ENCODE measurements at places on chromosomes 1 and 21. TPM values are rescaled to one million over a fixed set of nuclear protein-coding genes. Genes with fewer than 3 reads are reported as not detected.

The ZSWIM5 gene
- not detected for polyA plus RNA-seq

The CELA3B gene
- polyA plus RNA-seq = not detected

The PLEKHO1 gene
- polyA plus RNA-seq = 97.5 TPM

DNA sequence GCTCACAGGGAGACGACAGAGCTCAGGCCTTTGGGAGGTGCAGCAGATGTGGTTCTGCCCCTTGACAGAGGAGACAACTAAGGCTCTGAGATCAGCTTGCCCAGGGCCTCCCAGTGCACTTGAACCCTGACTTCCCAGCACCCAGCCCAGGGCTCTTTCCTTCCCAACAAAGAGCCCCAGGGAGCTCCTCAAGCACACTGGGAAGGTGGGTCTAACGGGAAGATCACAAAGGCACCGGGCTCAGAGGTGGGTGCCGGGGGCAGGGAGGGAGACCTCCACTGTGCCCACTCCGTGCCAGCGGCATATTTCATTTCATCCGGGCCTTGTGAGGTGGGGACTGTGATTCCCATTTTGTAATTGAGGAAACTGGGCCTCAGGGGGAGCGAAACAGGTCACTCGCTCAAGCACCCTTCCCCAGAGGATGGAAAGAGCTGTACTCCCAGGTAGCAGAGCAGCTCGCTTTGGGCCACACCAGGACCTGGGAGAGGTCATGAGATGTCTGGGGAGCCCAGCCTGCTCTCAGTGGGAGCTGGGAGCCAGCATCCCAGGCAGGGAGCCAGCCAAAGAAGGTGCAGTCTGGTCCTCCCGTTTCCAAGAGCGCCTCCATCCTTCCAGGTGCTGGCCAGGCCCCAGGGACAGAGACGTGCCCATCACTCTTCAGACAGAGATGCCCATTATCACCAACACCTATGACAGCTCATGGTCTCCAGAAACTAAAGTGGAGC, 82.3 kb downstream of the SYT2 start:
- no peaks in the 10 kb centered on the region for H3K36me3 ChIP-seq
- peaks cover 61% of the 10 kb centered on the region for H3K4me1 ChIP-seq
- no peak overlapping the region for H3K4me3 ChIP-seq
- peaks cover 23% of the 10 kb centered on the region for H3K27me3 ChIP-seq
- DNase-seq = no peak
- peak overlapping the region; percentile 44 for H3K27ac ChIP-seq

- no peaks in the 10 kb centered on the region for H3K36me3 ChIP-seq
- DNase-seq = peak; percentile 38
- H3K4me1 ChIP-seq = peaks cover 16% of the 10 kb centered on the region
- H3K27ac ChIP-seq = peak within 1 kb of the TSS; percentile 88
- H3K27me3 ChIP-seq = peaks cover 29% of the 10 kb centered on the region
- peak within 1 kb of the TSS; percentile 91 for H3K4me3 ChIP-seq
These were observed at the start of gene NTNG1 for GRCh38 chr1:107140703-107141490. Gene NTNG1, plus strand, starts transcription at chr1:107141039.

DNA sequence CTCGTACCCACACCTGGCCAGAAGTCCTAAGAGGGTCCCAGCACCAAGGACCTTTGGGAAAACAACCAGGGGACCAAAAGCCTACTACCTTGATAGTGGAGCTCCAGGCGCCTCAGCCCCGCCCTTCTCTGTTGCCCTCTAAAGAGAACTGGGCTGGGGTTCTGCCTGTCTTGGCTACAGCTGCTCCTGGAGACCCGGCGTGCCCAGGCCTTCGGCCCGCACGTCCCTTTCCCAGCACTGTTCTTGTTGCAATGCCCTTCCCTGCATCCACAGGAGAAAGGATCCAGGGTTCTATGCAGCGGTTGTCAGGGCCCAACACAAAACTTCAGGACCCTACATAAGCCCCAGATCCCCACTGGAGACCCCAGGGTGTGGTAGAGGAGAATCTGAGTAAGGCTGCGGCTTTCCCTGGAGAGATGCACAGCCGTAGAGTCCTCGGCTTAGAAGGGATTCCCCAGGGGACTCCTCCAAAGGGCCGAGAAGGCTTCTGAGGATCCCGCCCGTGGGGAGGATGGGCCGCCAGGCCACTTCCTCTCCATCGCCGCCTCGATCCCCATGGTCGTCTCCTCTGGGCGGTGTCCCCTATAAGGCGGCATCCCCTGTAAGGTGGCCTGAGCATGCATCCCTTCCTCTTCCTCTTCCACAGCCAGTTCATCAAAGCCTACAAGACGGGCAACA, 12.0 kb downstream of the SLC66A1 start:
- H3K4me3 ChIP-seq = no peak overlapping the region
- peaks cover 8% of the 10 kb centered on the region for H3K4me1 ChIP-seq
- H3K27me3 ChIP-seq = no peaks in the 10 kb centered on the region
- no peaks in the 10 kb centered on the region for H3K36me3 ChIP-seq

- H3K27me3 ChIP-seq = peaks cover 11% of the 10 kb centered on the region
- peak; percentile 66 for DNase-seq
- peak within 1 kb of the TSS; percentile 96 for H3K27ac ChIP-seq
- peak within 1 kb of the TSS; percentile 80 for H3K4me3 ChIP-seq
These were observed at the start of gene GPA33 for GRCh38 chr1:167090314-167090942. Gene GPA33, minus strand, starts transcription at chr1:167090377. Its CDS starts 90 bp downstream, at chr1:167090287.

DNA sequence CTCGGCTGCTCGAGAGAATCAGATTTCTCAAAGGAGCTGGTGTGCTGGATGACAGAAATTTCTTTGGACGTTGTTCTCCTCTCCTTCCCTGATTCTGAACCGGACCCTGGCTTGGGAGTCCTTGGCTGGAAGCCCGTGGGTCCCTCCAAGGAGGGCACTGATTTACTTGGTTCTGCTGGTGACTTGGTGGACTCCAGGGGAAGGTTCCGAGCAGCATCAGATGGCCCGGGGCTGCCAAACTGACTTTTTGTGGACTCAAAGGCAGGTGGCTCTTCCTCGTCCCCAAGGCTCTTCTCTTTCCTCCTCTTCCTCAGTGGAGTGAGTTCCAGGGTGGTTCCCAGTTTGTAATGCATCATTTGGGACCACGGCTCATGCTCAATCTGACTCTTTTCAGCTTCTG, 97.9 kb upstream of the EDN2 start:
- no peaks in the 10 kb centered on the region for H3K27me3 ChIP-seq
- no peak overlapping the region for H3K27ac ChIP-seq
- H3K36me3 ChIP-seq = no peaks in the 10 kb centered on the region
- DNase-seq = no peak

GRCh38 chr21:29296446-29296845, 2.3 kb upstream of the BACH1 start:
- no peaks in the 10 kb centered on the region for H3K27me3 ChIP-seq
- H3K4me3 ChIP-seq = no peak overlapping the region
- H3K27ac ChIP-seq = no peak overlapping the region

GRCh38 chr1:30787856-30788495, 30.4 kb upstream of the LAPTM5 start:
- no peak overlapping the region for H3K4me3 ChIP-seq
- peaks cover 13% of the 10 kb centered on the region for H3K4me1 ChIP-seq
- no peaks in the 10 kb centered on the region for H3K36me3 ChIP-seq
- H3K27me3 ChIP-seq = peaks cover 35% of the 10 kb centered on the region

DNA sequence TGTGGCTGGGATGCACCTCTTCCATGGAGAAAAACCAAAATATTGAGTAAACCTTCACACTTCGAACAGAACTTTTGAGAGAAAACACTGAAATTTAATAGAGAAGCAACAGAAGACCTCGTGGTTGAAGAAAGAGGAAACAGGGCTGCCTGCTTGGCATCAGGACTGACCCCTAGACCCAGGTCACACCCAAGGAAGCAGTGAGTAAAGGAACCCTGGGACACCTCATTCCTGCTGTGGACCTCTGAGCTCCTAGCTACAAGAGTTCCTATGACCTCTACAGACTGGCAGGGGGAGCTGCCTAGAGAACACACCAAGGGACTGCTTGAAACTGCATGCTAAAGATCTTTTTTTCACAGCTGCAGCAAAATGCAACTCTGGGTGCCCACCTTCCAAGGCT, 67.8 kb downstream of the FASLG start:
- no peaks in the 10 kb centered on the region for H3K36me3 ChIP-seq
- DNase-seq = no peak
- no peak overlapping the region for H3K4me3 ChIP-seq
- peaks cover 9% of the 10 kb centered on the region for H3K4me1 ChIP-seq

GRCh38 chr1:4256351-4256750, 356.3 kb upstream of the C1orf174 start:
- peaks cover 16% of the 10 kb centered on the region for H3K36me3 ChIP-seq
- peaks cover 5% of the 10 kb centered on the region for H3K4me1 ChIP-seq
- DNase-seq = no peak
- H3K27ac ChIP-seq = no peak overlapping the region
- H3K27me3 ChIP-seq = peaks cover 12% of the 10 kb centered on the region
